ENCODE measurements at places on chromosomes 7 and 10.

DNA sequence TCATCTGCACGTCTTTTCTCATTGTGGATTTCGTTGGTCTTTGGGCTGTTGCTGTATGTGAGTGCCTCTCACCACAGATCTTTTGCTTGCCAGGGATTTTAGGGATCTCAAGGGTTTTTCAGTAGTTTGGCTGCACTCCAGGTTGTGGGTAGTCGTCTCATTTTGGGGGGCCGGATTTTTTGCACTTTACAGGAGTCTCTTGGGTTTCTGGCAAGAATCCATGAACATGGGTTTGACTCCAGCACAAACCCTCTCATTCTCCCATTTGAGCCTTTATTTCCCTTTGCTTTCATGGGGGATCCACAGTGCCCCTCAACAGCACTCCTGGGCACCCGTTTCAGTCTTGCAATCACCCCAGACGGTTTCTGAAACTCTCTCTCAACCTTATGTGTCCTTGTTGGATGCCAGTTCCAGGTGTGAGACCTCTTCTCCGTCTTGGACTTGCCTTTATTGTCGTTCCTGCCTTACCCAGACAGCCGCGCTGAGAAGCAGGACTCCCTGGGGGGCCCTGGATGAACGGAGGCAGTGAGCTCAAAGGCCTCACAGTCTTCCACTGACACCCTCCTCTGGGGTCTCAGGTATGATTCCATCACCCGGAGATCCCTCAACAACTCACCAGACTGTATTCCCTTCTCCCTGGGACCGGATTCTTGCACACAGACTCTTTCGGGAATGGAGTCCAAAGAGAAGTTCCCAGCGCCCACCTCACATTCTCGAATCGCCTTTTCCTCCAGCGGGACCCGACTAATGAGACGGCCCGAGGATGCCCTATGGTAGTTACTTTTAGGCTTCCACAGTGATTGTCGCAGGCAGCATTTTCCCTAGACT is 18.8 kb upstream of the ZNF273 start:
- no peak for DNase-seq

DNA sequence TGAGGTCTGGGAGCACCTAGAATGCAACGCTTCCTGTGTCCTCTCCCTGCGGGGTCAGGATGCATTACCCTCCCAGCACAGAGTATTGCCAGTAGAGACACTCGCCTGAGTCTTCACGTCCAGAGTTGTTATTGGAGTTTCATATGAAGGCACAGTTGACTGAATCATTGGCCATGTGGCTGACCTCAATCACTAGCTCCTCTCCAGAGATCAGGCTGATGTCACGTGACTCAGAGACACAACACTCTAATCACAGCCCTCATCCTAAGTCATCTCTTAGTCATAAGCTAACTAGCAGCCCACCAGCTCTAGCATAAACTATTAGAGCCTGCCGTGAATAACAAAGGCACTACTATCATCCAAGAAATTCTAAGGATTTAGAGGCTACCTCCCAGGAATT is 107.8 kb downstream of the HECW1 start:
- no peak for DNase-seq

DNA sequence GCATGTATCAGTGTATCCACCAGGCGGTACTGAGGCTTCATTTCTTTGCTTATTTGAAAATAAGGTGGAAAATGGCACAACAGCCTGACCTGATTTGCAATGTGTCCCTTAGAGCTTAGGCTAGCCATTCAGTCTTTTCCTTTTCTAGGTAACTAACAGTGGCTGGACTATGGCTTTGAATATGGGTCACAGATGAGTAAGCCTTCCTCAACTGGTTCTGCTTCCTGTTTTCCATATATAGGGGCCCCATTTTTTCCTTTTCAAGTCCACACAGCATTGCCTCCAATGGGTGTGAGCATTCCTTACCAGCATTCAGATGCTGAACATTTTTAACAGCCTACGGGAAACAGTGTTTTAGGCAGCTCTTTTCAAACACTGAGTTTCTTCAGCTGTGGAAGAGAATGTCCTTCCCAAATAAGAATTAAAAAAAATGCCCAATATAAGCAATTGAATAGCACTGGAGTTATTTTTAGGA is 3.9 kb upstream of the ITGB1 start:
- DNase-seq, result peak; percentile 91

DNA sequence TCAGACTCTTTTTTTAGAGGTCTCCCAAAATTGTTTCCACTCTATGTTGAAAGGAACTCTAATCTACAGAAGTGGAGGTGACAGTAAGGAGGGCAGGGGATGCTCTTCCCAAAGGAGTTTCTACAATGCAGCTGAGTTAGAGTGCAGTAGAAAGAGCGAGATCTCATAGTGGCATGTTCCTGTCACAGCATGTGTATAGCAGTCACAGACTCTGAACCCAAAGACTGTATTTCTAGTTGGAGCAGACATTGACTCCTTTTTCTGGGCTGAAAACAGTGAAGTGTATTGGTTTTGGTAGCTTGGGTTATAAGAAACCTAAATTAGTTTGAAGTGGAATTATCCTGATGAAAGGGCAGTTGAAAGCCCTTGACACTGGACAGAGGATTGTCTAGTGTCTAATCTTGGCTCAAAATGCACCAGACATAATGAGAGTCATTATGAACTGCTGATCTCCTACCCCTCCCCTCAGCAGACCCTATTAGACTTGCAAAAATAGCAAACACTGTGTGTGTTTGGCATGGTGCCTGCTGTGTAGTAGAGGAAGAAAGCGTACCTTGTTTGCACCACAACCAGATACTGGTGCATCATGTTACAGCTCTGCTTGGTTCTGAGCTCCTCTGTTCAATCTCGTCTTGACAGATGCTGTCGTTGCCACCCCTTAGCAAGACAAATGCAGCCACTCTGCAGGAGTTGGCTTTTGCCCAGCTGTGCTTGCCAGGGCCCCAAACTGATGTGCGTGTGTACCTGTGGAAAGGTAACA is 336.0 kb downstream of the AUTS2 start:
- DNase-seq, result peak; percentile 98

GRCh38 chr10:88890681-88891381 is 10.8 kb downstream of the STAMBPL1 start:
- DNase-seq, result no peak

DNA sequence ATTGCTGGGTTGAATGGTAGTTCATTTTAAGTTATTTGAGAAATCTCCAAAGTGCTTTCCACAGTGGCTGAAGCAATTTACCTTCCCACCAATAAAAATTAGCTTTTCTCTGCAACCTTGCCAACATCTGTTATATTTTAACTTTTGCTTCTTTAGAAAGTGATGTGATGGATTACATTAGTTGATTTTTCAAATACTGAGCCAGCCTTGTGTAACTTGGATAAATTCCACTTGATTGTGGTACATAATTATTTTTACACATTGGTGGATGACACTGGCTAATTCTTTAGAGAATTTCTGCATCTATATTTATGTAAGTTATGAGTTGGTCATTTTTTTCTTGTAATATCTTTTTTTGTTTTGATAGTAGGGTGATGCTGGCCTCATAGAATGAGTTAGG is 634.1 kb downstream of the GALNT17 start:
- no peak for DNase-seq

DNA sequence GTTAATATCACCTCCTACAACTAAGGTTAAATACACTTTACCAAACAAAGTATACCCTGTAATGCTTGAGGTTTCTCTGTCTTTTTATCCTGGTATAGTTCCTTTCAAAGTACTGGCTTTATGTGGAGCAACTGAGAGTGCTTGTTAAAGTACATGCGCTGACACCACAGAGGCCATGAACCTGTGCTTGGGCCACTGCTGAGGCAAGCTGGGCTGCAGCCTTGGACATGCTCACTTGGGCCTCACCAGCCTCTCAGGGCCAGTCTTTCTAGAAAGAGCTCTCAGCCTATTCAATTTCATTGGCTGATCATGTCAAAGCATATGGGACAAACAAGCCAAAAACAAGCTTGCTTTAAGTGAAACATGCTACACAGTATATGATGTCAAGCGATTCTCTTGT is 126.1 kb upstream of the DNAJB12 start:
- DNase-seq, result no peak

GRCh38 chr10:30029164-30029871 is 30.1 kb downstream of the JCAD start:
- no peak for DNase-seq

DNA sequence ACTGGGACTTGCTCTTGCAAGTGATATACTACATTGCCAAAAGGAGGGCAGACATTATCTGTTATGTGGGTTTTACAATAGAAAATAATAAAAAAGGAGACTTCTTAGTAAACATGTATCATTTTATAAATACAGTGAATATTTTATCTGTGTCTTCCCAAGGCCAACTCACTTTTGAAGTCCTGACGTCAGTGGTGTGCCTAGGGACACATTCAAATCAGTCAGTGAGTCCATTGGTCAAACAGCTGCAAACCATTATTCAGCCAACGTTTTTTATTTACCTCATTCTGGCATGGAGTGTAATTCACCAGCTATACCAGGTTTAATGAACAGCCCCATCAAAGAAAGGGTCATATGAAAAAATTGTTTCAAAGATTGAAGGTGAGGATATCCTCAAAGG is 263.7 kb downstream of the IPMK start:
- DNase-seq, result no peak

DNA sequence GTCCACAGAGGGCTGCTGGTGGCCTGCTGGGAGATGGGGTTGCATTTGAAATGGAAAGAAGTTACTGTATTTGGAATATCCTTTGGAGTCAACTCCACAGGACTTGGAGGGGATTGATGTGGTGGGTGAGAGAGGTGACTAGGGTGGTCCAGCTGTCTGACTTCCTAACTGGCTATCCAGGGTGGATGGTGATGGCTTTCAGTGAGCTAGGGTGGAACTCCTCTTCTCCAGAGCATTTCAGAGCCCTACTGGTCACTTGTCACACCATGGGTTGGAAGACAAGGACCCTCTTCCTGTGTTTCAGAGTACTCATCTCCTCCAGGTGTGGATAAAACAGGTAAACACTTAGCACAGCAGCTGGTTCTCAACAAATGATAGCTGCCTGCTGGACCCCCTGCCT is 3.3 kb upstream of the ADAMTS14 start:
- DNase-seq, result no peak

DNA sequence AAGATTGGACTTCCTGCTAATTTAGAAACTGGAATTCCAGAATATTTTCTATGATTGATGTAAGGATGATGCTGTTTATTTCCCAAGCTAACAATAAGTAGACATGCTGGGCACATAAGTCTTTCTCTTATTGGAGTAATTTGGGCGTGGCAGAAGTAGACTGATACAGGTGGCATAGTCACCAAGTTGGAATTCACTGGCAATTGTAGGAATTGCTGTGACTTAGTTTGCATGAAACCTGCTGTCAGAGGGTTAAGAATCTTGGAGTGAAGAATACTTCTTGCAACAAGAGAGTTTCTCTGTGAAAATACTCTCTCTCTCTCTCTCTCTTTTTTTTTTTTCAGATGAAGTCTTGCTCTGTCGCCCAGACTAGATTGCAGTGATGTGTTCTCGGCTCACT is 569.7 kb downstream of the REEP3 start:
- DNase-seq, result no peak

DNA sequence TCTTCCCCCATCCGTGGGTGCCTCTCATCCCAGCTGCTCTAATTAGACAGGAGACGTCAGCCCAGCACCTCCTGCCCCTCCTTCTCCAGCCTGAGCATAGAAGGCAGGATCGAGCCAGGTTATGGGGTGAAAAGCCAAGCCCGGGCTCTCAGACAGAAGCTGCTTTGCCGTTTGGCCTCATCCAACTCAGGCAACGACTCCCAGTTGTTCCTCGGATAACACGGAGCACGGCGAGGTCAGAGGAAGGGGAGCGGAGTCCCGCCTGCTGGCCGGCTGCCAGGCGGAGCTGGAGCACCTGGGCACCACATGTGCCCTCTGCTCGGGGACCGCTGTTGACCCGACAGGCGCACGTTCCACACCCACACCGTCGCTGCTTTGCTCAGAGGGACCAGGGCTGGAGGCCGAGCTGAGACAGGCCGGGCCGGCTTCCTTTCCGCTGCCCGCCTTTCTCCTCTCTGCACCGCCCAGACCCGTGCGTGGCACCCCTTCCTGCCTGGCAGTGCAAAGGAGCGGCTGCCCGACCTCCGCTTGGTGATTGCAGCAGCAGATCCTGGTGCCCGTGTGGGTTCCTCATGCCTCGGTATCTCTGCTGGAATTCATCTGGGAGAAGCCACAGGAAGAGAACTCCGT is 21.6 kb upstream of the UNCX start:
- DNase-seq, result no peak

DNA sequence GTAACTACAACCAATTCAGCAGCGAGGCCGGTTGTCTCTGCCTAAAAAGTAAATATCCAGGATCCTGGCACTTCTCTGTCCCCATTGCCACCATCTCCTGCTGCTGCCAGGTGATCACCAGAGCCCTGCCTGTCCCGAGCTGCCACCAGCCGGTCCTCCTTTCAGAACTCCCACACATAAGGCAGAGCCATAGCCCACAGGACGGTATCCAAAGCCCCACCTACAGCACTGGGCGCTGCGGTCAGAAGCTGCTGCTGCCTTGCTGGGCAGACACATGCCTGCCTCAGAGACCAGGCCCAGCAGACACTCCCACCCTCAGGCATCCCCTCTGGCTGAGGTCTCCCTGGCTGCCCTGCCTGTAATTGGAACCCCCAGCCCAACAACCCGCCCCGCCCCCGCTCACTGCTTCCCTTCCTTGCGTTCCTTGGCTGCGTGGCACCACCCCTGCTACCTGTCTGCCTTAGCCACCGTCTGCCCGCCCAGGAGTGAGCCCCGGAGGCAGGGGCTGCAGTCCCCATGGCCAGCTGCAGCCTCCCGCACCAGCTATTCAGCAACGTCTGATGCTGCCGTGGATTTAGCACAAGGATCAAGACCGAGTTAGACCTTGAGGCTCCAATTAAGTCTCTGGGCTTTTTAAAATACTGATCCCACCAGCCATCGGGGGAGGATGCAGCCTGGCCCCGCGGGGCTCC is 100.7 kb downstream of the CYTH3 start:
- no peak for DNase-seq

DNA sequence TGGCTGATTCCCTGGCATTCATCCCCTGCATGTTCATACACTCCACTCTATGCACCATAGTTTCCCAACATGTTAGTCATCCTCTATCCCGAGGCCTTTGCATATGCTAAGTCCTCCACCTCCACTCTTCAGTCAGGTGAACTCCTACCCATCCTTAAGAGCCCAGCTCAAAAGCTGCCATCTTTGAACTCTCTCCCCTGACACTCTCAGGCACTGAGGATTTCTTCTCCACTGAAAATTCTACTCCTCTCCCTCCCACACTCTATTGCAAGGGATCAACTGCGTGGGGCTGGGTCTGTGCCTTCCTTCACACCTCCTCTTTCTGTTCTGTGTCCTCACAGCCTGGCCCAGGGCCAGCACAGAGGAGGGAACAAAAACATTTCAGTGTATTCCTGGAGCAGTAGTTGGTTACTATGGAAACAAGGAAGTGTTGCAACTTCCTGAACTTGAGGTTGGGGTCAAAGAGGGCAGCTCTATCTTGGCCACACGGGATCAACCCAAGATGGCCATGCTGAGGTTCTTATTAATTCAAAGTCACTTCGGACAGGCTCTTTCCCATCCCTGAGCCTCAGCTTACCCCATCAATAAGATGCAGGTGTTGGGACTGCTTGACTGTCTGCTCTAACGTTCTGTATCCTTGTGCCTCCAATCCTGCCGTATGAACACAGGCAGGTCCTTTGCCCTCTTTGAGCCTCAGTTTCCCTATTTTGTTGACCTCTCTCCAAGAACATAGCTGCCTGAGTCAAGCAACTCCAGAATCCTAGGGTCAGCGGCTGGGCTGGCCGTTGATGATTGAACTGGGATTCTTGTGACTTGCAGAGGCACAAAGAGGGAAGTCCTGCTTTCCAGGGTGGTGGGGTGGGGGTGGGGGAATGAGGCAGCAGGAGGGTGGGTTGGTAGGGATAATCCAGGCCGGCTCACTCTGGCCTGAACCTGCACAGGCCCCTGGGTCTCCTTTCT is 15.5 kb downstream of the ZMIZ1 start:
- DNase-seq, result no peak

- DNase-seq, result peak; percentile 64
Measured at GRCh38 chr7:158407581-158408317, 179.9 kb downstream of the PTPRN2 start.
